ENCODE measurements at places on chromosomes 6 and 20. TPM values are rescaled to one million over a fixed set of nuclear protein-coding genes. Genes with fewer than 3 reads are reported as not detected.

PABPC1L gene
- total RNA-seq: 71.3 TPM

DNA sequence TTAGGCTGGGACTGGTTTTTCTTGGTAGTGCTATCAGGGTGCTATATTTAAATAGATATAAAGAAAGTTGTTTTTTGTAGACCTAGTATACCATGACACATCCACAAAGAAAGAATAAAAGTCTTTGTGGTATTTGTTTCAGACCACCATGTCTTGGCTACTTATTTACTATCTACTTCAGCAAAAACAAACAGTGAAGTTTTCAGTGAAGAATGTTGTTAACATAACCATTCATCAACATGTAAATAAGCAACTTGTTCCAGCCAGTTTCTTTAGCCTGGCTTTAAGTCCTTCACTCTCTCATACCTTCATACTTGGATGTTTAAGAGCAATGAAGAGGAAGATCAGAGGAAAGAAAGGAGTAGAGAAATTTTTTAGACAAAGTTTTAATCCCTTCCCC lies 624.1 kb downstream of the CD109 start:
- DNase-seq: no peak

TCF21 gene
- total RNA-seq: not detected

- no peak for DNase-seq
Measured at GRCh38 chr6:94270091-94270948, 851.0 kb upstream of the EPHA7 start.

GRCh38 chr6:93624408-93624807 lies 205.0 kb upstream of the EPHA7 start:
- no peak for DNase-seq

- no peak for DNase-seq
Measured at GRCh38 chr6:132218059-132218696, 183.1 kb downstream of the MOXD1 start.

BPIFB4 gene
- not detected for total RNA-seq

- DNase-seq: no peak
Measured at GRCh38 chr6:91660893-91661292, 1074.0 kb upstream of the MAP3K7 start.

GRCh38 chr20:58751979-58752378 lies 59.4 kb downstream of the NPEPL1 start:
- no peak for DNase-seq

KCNK16 gene
- not detected for total RNA-seq

GRCh38 chr6:131995917-131996316 lies 44.7 kb upstream of the CCN2 start:
- DNase-seq: no peak

AURKA gene
- 114 TPM for total RNA-seq

- peak; percentile 37 for DNase-seq
Measured at GRCh38 chr6:8064638-8065518, 689 bp upstream of the BLOC1S5 start.

- DNase-seq: no peak
Measured at GRCh38 chr6:93571346-93571745, 152.0 kb upstream of the EPHA7 start.

PTGIS gene
- total RNA-seq: 0.43 TPM

FOXF2 gene
- not detected for total RNA-seq

DNA sequence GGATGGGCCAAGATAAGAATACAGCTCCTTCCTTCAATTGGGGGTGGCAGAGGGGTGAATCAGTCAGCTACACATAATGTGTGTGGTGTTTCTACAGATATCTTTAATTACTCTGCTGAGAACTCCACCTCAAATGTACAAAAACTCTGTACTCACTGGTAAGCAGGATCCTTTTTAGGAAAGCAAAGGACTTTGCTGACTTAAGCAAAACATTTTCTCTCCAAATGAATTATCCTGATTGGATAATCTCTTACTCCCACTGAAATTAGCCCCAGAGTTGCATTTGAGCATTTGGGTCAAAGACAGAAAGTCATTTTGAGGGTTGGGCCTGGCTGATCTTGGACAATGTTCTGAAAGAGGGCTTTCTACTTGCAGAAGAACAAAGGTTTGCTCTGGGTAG lies 13.4 kb downstream of the HLA-G start:
- no peak for DNase-seq

GRCh38 chr6:148760568-148761526 lies 14.0 kb downstream of the UST start:
- peak; percentile 71 for DNase-seq

DNA sequence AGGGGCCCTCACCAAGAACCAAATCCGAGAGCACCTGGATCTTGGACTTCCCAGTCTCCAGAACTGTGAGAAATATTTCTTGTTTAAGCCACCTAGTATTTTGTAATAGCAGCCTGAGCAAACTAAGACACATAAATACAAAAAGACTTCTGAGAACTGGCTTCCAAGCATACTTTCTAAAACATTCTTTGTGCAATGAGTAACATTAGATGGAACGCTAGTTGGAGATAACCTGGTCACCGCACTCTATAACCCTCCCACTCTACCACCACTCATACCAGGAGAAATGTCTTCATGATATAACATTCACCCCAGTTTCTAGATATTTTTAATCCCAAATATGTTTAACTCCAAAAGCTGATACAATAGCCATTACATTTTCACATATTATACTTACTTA lies 169.5 kb upstream of the THEMIS start:
- no peak for DNase-seq

DNA sequence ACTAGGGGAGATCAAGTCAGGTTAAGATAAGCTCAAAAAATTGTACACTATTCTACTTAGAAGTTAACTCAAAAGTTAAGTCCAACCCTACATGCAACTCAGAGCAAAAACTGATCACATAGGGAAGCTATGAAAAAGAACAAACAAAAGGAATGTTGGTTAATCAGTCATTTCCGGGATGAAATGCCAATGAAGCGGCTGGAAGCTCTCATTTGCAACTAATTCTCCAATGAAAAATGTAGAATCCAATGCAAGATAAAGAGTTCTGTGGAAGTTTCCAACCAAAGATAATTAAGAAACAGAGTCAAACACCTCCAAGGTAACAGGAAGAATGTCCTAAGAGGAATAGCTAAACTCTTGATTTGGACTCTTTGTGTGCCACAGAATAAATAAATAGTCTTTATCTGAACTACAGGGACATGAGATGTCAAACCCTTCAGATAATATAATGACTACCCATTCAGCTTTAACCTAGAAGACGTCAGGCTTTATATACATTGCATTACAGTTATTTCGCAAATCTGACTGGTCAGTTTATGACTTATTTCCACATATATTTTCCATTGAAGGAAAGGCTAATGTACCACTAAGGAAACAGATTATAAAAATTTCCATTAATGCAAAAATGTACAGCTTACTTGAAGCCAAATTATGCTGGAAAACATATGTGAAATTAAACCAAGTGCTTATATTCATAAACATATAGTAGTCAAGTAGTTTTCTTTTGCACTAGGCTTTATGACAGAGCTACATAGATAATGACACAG lies 48.0 kb upstream of the DST start:
- no peak for DNase-seq

GRCh38 chr6:137222381-137222780 lies 3.2 kb upstream of the IFNGR1 start:
- no peak for DNase-seq

DNA sequence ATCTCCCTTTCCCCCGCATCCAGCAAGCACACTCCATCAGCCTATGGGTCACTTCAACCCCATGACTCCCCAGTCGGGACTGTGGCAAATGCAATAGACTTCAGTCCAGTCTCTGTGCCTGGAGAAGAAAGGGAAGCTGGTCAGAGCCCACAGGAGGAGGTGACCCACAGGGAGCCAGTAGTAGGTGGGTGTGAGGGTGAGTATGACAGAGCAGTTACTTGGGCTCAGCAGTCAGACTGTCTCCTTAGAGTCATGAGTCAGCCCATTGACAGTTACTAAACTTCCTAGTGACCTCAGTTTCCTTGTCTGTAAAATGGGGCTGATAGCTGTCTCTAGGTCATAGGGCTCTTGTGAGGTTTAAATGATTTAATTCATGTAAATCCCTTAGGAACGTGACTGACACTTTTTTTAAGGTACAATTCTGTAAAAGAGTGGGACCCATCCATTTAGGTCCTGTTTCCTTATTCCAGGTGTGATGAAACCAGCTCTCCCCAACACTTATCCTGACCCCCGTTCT lies 33.9 kb upstream of the HLA-C start:
- no peak for DNase-seq

Measured in activated CD4-positive, alpha-beta T cell treated with anti-CD3 and anti-CD28 coated beads for 36 hours (primary cell).